Lower lobe of right lung (tissue), 2 donors: ENCODE measurements at places on chromosomes 13 and 19.
A peak's percentile ranks its signal among the peaks of the same experiment; 100 is the strongest.

- no peak for DNase-seq
Observed at GRCh38 chr13:40215311-40215710, 451.1 kb downstream of the FOXO1 start.

DNA sequence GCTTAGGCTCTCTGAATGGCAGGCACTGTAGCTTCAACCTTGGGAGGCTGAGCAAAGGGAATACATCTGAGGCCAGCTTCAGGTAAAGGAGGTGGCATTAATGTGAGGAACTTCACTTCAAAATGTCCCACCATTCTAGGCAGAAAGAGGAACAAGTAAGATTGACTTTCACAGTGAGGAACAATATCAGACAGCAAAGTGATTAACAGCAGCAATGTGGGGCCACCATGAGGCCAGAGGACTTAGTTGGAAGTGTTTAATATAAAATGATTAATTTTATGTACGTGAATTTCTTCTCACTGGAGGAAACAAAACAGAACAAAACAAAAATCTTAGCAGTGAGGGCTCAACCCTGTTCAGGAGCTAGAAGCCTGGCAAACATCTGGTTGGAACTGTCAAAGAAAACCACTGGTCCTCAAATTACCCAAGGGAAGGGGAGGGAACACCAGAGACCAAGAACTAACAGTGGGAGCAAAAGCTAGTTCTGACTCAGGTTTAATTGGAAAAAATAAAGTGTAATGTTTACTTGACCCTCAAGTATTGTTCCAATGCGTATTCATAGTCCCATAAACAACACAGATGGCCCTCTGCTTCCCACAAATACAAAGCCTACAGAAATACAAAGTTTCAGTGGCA is 43.9 kb upstream of the FRY start:
- DNase-seq = no peak

DNA sequence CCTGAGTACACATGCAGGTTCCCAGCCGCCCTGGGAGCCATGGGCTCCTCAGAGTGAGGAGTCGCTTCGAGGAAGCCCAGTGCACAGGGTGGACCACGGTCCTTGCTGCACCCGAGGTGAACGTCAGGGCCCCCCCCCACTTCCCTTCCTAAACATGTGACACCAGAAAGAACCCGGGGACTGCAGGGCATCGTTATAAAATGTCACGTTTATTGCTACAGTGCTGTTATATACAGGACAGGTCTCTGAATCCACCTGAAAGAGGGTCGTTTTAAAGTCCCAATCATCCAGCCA is 3.8 kb upstream of the UQCR11 start:
- no peak for DNase-seq

DNA sequence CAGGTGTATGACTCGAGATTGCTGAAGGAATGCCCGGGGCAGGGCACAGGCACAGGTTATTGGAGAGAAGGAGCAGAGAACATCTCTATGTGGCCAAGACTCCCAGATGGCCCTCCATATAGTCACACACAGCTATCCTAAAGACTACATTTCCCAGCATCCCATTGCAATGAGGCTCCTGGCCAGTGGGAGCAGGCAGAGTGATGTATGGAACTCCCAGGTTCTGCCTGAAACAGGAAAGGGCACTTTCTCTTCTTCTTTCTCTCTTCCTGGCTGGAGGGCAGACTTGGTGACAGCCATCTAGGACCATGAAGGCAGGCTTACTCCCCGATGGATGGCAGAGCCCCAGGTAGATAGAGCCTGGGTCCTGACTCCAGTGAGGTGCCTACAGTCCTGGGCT is 13.5 kb downstream of the PPP1R13L start:
- no peak for DNase-seq

DNA sequence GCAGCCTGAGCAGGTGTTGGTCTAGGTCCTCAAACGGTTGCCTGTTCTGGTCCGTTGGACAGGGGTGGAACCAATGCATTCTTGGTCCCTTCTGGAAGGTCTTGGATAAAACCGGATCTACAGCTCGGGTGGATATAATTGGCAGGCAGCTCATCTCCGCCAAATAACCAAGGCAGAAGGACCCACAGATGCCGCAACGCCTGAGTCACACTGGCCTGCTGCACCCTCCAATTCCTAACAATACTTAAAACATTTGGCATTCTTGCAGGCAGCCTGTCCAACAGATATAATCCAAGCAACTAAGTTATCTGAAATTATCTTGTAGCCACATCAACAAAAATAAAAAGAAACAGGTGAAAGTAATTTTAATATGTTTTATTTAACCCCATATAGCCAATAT is 59.0 kb upstream of the FGF14 start:
- no peak for DNase-seq

DNA sequence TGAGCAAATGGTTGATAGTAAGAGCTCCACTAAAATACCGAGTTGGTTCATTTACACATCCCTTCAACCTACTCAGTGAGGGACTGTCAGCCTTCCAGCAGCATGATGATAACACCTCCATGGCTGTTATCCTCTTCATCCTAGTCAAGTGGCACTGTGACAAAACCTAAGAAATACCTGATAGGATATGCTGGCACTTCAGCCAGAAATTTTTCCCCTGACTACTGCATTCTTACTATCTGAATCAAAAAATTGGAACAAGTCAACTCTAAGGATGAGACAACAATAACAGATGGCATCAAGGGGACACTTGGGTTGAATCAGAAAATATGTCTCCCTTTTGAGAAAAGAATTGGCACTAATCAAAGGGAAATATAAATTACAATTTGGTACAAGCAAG is 193.9 kb downstream of the KCTD12 start:
- DNase-seq = no peak

DNA sequence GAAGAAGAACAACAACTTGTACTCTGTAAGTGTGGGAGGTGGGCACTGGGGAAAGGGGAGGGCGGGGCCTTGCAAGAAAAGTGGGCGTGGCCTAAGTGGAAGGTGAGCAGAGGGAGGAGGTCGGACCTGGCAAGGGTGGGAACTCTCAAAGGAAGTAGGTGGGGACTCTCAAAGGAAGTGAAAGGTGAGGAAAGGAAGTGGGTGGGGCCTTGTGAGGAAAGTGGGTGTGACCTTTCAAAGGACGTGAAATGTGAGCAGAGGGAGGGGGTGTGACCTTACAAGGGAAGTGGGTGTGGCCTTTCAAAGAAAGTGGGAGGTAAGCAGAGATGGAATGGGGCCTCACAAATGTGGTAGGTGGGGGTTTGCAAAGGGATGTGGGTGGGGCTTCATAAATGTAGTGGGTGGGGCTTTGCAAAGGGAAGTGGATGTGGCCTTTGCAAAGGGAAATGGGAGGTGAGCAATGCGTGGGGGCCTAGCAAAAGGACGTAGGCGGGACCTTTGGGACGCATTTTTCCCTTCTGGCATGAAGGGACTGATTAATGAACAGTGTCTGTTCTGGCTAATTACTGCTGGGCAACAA is 25.9 kb downstream of the ACSBG2 start:
- peak; percentile 68 for DNase-seq

GRCh38 chr19:31528261-31528660 is 179.0 kb upstream of the TSHZ3 start:
- DNase-seq = no peak

- DNase-seq = peak; percentile 91
Observed at GRCh38 chr19:13850910-13851733, 25.8 kb upstream of the NANOS3 start.

- DNase-seq = peak; percentile 71
Observed at GRCh38 chr19:33311326-33311682, 9.0 kb upstream of the CEBPA start.

GRCh38 chr13:61370520-61370919 is 45.1 kb downstream of the PCDH20 start:
- no peak for DNase-seq

DNA sequence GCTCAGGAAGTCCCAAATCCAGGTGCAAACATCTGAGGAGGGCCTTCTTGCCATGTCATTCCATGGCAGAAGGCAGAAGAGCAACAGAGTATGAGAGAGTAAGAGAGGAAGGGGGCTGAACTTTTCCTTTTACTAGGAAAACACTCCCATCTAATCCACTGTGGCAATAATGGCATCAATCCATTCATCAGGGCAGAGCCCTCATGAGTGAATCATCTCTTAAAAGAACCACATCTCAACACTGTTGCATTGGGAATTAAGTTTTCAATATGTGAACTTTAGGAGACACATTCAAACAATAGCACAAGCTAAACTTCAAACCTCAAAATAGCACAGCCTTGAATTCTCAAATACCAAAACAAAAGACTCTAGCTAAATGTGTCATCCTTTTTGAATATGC is 264.5 kb downstream of the KCTD12 start:
- DNase-seq = no peak

DNA sequence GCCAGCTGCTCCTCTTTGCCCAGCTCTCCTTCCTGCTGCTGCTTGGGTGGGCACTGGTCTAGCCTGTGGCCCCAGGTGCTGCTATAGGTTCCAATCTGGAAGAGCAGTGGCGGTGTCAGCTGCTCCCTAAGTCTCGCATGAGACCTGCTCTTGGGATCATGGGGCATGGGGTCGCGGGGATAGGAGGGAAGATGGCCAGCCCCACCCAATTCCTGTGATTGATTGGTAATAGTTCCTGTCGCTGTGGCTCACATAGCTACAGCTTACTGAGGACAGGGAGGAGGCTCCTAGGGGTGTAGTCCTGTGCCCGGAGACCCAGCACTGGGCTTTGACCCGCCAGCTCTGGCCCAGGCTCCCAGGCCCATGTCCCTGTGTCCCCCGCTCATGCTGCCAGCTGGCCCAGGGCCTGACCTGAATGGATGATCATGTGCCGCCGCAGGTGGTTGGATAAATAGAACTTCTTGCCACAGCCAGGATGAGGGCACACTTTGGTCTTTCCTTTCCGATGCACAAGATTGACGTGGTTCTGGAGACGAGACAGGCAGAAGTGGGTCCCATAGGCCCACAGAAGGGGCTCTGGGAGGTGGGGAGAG is 4.5 kb upstream of the ELAVL3 start:
- no peak for DNase-seq

- DNase-seq = peak; percentile 47
Observed at GRCh38 chr13:32165796-32166195, 134.2 kb downstream of the FRY start.

GRCh38 chr19:39647918-39648317 is 7.8 kb upstream of the LGALS16 start:
- no peak for DNase-seq

DNA sequence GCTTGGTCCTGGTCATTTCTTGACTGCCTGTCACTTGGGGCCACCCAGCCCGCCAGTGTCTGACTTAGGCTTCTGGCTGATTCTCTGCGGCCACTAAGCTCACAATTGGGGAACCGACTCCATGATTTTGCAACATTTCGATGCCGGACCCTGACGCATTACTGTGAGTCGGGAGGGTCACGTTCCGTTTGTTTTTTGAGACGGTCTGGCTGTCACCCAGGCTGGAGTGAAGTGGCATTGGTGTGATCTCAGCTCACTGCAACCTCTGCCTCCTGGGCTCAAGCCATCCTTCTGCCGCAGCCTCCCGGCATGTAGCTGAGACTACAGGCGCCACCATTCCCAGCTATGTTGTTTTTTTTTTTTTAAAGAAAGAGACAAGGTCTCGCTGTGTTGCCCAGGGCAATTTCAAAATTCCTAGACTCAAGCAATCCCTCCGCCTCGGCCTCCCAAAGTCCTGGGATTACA is 3.2 kb upstream of the ADAT3 start:
- peak; percentile 78 for DNase-seq

GRCh38 chr13:58119351-58119750 is 487.8 kb downstream of the PCDH17 start:
- DNase-seq = no peak

GRCh38 chr19:57512845-57513244 is 13.1 kb downstream of the ZNF773 start:
- no peak for DNase-seq

GRCh38 chr13:90534617-90535370 is 812.7 kb upstream of the MIR17HG start:
- no peak for DNase-seq

GRCh38 chr13:21231426-21231940 is 55.0 kb downstream of the MRPL57 start:
- no peak for DNase-seq

- no peak for DNase-seq
Observed at GRCh38 chr19:5196832-5197231, 143.8 kb downstream of the PTPRS start.
